Cerebellar cortex (tissue), 1 donor: ENCODE measurements at places on chromosomes 7 and 10.
A peak's percentile ranks its signal among the peaks of the same experiment; 100 is the strongest.

DNA sequence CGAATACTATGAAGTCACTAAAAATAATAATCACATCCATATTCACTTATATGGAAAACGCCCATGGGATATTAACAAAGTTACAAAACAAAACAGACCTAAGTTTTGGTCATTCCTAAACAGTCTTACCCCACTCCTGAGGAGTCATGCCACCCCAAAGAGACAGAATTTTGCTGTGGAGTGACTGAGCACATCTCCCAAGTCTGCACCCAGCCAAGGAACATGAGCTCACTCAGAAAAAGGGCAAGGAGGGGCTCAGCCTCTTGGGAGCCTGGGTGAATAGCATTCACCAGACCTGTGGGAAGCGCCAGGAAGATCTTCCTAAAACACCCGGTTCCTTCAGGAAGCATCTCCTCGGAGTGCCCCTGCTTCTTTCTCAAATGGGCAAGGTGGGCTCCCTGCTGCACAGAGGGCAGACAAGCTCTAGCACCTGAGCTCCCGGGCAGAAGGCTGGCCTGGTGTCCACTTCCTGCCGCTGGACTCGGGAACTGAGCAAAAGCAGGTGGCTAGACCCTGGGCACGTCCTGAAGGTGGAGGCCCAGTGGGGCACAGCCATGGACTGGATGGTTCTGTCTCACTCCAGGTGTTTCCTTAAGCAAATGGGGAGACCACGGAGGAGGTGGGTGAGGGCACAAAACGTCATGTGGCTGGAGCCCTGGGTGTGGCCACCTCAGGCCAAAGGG, 31.0 kb downstream of the TNS3 start:
- no peak for DNase-seq

DNA sequence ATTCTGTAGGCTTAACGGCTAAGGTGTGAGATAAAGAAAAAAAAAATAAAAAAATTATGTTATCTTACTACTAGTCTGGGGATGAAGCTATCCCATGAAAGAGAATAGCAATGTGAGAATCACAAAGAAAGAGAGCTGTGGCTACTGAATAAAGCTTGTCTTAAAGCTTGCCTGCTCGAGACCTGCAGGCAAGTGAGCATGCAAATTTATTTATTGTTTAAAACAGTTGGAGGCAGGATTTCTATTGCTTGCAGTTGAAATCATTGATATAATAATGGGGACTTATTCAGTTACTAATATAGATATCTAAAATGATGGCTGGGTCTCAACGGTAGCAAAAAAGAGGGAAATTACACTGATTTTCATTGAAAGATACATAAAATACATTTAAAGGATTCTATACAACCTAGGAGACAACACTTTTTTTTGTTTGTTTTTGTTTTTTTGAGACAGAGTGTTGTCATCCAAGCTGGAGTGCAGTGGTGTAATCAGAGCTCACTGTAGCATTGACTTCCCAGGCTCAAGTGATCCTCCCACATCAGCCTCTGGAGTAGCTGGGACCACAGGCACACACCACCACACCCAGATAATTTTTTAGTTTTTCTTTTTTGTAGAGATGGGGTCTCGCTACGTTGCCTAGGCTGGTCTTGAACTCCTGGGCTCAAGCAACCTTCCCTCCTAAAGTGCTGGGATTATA, 144.5 kb upstream of the FEZF1 start:
- DNase-seq = no peak

DNA sequence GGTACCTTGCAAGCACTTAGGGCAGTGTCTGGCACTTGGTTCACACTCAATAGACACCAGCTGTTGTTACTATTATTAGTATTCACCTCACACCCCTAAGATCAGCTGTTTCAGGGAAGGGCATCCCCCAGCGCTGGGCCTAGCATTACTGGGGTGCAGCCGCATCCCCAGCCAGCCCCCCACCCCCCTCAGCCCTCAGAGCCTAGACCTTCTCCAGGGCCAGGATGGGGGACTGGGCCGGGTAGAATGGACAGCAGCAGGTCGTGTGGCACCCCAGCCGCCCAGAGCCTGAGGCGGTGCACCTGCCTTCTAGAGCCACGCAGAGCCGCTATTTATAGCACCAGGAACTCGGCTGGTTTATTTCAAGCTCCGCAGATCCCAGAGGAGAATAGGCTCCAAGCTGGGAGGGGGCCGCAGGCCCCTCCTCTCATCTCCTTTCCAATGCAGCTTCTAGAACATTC, 60.5 kb downstream of the GTF2IRD1 start:
- DNase-seq = no peak

GRCh38 chr10:118594392-118595063, 920 bp downstream of the PRLHR start:
- peak; percentile 28 for DNase-seq

- no peak for DNase-seq
Measured at GRCh38 chr7:35828817-35829216, 28.0 kb downstream of the SEPTIN7 start.

DNA sequence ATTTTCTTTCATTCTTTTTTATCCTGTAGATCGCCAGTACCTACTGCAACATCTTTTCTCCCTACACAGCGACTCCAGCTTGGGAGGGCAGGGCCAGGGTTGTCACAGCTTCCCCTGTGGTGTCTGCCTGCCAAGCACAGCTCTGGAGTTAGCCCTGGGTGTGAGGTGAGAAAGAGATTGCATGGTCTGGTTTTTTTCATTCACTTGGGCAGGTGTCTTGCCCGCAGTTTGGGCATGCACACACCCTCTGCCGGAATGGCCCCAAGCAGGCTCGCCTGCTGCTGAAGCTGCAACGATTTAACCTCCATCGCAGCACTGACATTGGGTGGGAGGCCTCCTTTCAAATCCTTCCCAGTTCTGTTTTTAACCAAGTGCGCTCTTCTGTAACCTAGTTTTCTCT, 132.8 kb downstream of the WNT2 start:
- no peak for DNase-seq

- DNase-seq = no peak
Measured at GRCh38 chr10:77591238-77591880, 46.2 kb downstream of the KCNMA1 start.

DNA sequence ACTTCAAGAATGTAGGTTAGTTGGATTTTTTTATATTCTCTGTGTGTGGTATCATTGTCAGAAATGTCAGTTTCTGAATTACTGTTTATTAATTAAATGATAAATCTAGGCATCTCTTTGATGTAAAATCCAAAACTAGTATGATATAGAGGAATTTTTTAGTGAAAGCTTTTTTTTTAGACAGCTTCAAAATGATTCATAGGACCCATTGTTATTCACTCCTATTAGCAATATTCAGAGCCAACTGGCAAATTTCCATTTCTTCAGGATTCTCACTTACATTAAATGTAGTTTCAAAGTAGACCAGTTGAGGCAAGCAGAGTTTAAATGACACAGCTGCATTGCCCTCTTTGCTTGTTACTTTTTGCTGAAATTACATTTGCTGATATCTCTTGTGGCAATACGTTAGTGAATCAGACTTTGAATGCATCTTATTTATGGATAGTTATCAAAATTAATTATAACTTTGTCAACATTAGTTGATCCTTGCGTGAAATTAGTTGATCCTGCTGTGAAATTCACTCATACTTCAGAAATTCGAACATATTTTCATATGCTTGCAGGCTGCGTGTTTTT, 20.3 kb downstream of the ZNF277 start:
- no peak for DNase-seq

DNA sequence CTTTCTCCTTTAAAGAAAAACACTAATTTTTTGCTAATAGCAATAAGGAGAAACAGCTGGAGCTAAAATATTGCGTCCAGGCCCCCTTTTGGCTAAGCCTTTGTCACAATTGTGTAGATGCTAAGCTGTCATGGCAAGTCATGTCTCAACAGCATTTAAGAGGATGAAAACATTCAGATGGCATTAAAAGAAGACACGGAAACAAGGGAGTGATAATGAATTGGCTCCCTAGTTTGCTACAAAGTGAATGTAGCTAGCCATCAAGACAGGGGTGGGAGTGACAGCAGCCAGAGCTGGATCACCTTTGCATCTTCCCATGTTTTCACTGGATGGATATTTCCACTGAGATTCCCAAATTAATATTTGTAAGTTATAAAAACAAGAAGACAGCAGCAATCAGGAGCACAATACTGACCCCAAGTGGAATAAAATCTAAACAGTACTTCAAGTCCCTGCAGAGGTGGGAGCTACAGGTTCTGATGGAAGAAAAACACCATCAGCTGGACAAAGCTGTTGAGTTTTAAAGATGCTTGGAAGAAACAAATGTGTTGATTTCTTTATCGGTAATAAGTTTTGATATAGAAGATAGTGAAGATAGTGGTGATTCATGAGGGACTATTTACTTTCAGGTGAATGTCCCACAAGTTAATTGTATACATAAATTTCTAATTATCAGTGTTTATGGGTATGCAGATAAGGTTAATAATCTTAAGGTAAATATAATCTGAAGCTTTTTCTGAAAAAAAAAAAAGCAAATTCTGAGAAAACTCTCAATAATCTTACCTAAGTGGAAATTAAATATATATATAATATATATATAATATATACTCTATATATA, 129.4 kb downstream of the SLC16A9 start:
- DNase-seq = peak; percentile 46

DNA sequence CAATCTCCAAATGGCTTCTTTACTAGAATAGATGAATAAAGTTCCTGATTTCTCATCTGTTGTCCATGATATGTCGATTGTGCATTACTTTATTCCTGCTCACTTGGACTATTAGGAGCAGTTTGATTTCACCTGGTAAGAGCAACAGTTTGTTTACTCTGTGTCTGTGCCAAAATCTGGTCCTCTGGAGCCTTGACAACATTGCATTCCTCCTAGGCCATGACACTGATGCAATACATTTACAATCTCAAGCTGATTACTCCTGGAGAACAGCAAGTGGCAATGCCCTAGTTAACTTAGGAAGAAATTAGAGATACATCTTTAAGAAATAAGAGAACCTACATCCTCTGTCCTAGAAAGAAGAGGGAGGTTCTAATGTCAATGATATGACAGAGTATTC, 71.8 kb downstream of the SGCE start:
- peak; percentile 13 for DNase-seq

- no peak for DNase-seq
Measured at GRCh38 chr10:97065128-97065527, 120.6 kb downstream of the SLIT1 start.

DNA sequence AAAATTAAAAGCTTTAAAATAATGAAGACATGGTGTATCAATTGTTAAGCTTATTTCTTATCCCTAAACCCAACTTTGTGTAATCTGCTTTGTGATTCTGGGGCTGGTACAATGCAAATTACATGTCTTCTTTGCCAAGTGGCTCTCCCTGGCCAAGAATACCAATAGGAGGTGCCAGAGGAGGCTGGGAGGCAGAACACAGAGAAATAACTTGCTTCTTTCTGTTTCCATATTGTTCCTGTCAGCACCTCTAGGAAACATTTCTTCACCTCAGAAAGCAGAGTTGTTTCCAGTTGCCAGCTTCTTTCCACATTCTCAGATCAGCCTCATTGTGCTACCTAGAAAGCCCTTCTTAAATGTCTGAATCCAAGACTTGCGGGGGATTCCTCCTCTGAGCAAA, 174.4 kb downstream of the MDFIC start:
- DNase-seq = peak; percentile 5
